ENCODE measurements at places on chromosomes 7 and 10.
A peak's percentile ranks its signal among the peaks of the same experiment; 100 is the strongest.

DNA sequence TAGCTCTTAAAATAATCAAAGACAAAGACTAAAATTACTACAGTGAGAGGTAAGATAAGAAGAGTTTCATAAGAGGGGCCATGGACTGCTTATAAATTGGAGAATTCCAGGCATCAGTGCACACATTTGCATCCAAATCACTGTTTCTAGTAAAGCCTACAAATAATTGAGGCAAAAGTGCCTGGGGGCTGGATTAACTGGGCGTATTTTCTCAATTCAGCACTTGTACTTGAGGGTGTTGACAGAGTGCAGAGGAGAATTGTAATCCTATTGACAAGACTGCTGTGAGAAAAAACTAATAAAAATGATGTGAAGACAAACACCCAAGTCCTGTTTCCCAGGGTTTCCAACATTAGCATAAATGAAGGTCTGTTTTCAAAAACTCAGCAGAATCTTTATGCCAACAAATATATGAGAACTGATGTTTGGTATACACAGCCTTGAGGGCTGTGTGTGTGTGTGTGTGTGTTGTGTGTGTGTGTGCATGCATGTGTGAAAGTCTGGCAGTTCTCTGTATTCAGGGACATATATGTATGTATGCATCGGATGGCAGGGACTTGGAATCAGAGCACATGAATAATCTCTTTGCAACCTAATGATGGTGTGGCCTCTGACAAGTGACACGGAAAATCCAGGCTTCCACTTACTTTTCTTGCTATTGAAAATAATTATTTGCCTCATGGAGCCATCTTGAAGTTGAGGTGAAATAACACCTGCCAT lies 182.1 kb upstream of the CDC14C start:
- no peak for DNase-seq

GRCh38 chr10:45424668-45425404 lies 50.8 kb downstream of the ALOX5 start:
- no peak for DNase-seq

DNA sequence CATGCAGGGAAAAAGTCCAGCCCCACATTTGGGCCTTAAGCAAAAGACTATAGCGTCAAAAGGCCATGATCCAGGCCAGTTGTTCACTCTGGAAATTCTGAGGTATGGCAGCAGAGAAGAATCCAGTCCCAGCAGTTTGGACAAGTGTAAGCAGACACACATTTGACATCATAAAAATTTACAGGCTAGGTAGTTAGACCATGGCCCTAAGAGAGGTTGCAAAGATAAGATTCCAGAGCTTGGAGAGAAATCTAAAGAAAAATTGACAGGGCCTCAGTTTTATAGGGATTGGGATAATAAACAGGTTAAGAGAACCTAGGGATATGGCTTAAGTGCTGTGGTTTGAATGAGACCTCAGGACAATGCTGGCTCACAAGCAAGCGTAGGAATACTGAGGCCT lies 884.4 kb upstream of the SORCS1 start:
- no peak for DNase-seq

- no peak for DNase-seq
Observed at GRCh38 chr10:119341459-119342301, 134.3 kb downstream of the GRK5 start.

DNA sequence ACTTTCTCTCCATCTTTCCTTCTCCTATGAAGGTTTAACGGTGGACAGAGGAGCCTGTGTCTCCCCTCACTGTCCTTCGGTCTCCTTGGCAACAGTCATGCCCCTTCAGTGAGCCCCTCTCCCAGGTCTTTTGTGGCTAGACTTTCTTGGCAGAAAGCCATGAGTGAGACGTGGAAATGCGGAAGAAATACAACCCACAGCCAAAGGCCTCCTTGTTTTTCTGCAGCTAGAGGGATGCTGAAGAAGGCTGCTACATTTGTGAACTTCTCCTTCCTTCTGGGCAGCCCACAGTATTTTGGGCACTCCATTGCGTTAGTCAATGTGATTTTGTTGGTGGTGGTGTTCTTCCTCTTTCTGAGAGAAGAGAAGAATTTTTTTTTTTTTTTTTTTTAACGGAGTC lies 333.7 kb upstream of the PODXL start:
- no peak for DNase-seq

- DNase-seq, result peak; percentile 64
Observed at GRCh38 chr10:86668297-86669165, at the start of gene LDB3. LDB3 (plus strand) TSS chr10:86668511; CDS start chr10:86668692, 181 bp downstream.

- DNase-seq, result no peak
Observed at GRCh38 chr10:608331-609261, 80.9 kb downstream of the DIP2C start.

DNA sequence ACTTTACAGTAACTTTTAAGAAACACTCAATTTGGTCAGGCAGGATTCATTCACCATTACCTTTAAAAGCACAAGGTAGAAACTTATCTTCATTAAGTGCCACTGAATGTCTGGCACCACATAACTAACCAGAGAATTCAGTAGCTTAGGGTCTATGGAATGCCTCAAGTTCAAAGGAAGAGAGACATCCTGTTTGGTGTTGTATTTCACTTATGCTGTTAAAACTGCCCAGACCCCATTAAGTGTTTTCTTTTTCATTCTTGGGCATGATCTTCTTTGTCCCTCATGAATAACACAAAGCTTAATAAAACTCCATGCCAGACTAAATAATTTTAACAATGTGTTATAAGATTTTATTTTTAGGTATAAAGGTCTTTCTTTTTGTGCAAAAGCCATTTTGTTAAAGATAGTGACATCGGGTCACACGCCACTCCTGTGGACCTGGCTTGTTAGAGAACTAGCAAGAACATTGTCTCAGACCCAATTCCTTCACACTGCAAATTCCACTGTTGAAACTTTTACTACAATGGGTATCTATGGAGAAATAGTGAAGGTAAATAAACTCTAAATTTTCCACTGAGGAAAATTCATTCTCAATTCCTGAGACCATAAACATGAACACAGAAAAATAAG lies 221.0 kb downstream of the TWIST1 start:
- DNase-seq, result no peak

DNA sequence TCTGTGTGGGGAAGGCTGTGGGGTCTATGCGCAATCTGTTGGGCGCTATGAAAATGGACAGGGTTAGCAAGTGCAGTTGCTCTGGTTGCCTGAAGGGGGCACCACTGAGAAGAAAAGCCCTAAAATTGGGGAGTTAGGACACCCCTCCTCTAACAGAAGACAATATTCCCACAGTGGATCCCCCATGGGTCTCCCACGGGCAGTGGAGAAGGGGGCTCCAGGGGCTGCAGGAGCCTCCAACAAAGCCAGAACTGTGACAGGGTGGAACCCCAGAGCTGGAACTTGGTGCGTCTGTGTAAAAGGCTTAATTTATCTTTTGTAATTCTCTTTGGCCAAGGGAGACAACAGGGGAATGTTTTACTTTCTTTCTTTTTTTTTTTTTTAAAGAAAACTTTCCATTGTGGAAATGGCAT lies 12.5 kb upstream of the COL13A1 start:
- no peak for DNase-seq

- no peak for DNase-seq
Observed at GRCh38 chr7:150307904-150308303, 15.3 kb upstream of the LRRC61 start.

- DNase-seq, result no peak
Observed at GRCh38 chr10:120432209-120432608, 24.8 kb upstream of the PLPP4 start.

- DNase-seq, result no peak
Observed at GRCh38 chr10:43202657-43203447, 64.0 kb downstream of the RASGEF1A start.

GRCh38 chr10:108755646-108756045 lies 1167.7 kb downstream of the XPNPEP1 start:
- DNase-seq, result no peak

GRCh38 chr10:59126261-59126660 lies 50.2 kb upstream of the PHYHIPL start:
- no peak for DNase-seq

DNA sequence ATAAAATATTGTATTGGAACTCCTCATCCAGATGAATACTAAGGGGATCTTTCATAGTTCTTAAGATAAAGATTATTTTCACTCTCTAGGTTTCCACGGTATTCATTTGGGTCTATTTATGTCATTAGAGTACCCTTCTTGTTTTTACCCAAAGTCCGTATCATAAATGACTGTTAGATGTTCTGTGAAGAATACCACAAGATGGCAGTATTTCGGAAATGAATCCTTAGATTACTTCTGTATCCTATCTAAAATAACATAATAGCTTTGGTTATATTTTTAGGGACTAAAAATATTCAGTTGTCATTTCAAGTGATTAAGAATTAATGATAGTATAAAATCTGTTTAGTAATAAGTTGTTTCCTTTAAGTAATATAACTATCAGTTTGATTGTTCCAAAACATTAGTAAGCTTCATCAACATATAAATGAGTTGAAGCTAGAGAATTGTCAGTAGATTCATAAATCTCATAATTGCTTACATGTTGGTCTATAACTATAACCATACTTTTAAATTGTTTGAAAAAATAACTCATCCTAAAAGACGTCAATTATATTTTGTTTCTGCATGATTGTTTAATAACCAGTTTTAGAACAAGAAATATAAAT lies 337.5 kb upstream of the KCND2 start:
- no peak for DNase-seq

- no peak for DNase-seq
Observed at GRCh38 chr10:43057231-43057711, 19.6 kb upstream of the RET start.

DNA sequence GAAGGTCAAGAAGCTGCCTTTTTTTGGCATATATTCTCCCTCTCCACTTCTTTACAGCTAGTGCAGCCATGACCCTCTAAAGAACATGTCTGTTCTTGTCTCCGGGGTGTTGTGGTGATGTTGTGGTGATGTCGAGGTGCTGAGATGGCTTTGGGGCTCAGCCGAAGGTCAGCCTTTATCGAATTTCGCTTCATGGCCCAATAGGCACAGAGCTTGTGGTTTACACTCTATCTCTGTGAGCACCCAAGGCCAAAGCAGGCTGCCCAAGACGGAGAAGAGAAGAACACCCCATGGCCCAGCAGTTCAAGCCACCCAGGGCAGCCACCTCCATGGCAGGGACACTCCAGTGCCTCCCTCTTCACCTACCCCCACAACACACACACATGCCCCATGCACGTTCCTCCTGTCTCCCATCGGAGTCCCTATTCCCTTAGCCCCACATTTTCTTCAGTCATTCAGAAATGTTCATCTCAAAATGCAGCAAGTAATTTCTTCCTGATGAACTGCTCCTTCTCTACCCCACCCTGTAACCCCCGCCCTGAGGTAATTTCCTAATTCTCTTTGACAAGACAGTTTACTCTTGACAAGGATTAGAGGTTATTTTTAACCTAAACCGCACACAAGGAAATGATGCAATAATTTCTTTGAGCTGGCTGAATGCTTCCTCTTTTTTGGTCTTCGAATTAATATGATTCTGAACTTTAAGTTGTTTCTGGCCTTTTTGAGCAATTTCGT lies 18.6 kb upstream of the ADRB1 start:
- no peak for DNase-seq

GRCh38 chr10:127406018-127406550 lies 143.0 kb upstream of the NPS start:
- DNase-seq, result no peak
